ENCODE measurements at places on chromosomes 13 and 19.

GRCh38 chr13:84126671-84127171 lies 244.4 kb upstream of the SLITRK1 start:
- DNase-seq, result no peak

- no peak for DNase-seq
These were observed 29.3 kb downstream of the MTUS2 start for GRCh38 chr13:28849441-28849840.

DNA sequence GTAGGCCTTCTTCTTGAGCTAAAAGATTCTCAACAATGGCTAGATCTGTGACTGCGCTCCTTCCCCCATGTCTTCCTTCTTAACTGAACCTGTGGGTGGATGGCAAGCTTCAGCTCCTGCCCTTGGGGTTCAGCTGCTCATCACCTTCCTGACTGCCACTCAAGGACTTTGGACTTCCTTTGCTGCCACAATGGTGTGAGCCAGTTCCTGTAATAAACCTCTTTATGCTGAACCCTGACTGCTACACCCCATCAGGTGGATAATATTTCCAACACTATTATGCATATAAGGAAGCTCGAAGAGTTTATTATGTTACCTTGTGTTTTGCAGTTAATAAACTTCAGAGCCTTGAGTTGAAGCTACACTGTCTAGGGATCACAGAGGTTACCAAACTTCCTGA lies 208.9 kb upstream of the SLC10A2 start:
- DNase-seq, result no peak

DNA sequence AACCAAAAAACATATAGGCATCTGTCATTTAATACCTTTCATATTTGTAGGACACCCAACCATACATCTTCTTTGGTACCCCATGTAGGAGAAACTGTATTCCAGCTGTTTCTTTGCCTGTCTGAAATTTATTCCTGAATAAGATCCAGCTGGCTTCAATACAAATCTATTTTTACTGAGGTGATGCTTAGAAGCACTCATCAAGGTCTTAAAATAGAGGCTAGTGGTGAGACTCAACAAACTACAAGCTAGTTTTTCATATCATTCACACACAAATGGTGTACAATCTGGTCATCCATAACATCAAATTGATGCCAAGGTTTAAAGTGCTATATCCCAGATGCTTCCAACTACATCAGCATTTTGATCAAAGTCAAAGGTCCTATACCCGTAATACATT lies 1071.3 kb upstream of the MIR17HG start:
- no peak for DNase-seq

- DNase-seq, result no peak
These were observed 1317.1 kb downstream of the SLITRK1 start for GRCh38 chr13:82565201-82565600.

GRCh38 chr19:17311455-17312188 lies 2.3 kb downstream of the DDA1 start:
- no peak for DNase-seq

GRCh38 chr13:23865026-23865425 lies 24.2 kb downstream of the MIPEP start:
- DNase-seq, result no peak

GRCh38 chr19:43078311-43078710 lies 4.2 kb downstream of the PSG2 start:
- no peak for DNase-seq

DNA sequence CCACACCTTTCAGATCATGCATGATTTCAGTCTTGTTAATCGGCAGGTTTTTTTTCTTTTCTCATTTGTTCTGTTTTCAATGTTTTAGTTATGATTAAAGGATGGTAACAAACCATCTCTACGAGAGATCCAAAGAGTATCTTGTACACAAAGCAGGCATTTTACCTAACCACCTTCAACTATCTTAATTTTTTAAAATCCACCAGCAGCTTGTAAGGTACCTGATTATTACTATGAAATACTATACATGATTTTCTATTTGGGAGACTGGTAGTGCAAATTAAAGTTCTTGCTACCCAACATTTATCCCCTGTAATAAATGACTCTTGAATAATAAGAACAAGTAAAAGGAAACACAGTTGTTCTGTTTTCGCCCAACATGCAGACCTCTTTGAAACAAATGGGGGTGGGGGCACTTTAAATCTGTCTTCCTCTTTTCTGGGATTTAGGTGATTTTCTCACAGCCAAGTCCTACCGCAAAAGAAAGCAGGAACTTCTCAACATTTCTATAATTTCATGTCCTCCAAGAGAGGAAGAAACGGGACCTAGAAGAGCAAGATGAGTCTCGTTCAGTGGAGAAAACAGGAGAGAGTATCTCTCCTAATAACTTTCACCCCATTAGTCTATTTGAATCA lies 3.6 kb downstream of the POU4F1 start:
- DNase-seq, result no peak

DNA sequence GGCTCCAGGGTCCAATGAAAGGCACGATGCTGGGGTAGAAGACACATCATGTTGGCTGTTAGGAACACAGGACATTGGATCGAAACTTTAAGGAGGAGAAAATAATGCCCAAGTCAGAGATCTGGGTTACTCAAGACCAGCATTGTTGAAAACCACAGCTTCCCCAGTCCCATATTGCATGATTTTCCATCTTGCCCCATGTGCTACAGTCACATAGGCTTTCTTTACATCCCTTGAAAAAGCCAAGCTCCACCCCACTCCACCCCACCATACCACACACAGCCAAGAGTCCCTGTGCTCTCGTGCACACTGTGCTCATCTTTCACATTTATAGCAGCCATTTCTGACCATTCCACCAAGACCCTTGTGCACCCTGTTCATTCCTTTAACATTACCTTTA lies 636.2 kb downstream of the DIAPH3 start:
- no peak for DNase-seq

Measured in vagina (tissue), 2 donors.